ENCODE measurements at places on chromosomes 5 and 9.

- no peak for DNase-seq
Measured at GRCh38 chr9:15513335-15513734, 2.6 kb upstream of the PSIP1 start.

DNA sequence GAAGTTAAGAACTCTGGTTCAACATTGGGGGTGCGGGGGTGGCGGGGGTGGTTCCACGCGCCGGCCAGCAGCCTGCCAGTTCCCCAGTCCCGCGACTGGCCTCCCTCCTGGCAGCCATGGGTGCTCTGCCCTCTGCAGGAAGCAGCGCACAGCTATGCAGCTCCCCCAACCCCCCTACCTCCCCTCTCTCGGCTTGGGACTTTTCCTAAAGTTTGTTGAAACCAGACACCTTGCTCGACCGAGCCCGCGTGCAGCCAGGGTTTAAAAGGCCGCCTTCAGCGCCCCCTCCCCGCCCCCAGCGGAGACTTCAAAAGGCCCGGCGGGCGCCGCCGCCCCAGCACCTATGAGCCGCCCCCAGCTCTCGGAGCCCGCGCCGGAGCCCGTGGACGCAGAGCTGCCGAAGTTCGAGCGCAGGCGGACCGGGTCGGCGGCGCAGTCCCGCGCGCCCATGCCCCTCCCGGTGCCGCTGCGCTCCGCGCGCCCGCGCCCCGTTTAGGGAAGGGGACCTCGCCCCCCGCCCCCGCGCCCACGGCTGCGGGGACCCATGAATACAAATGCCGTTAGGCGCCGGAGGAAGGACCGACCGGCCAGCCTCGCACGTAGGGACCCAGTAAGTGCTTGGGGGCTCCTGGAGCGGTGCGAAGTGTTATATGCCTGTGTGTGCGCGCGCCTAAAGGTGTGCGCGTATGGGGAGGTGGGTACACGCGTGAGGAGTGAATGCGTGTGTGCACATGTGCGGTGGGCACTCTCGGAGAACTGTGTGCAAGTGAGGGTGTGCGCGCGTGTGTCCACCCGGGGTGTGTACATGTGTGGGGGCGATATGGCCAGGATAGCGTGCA, 1.4 kb upstream of the COL27A1 start:
- DNase-seq = no peak

GRCh38 chr5:154850255-154851062, at the start of gene FAXDC2:
TSS of gene FAXDC2 (minus strand) at chr5:154850603. CDS start at chr5:154838178, 12,425 bp downstream.
- no peak for DNase-seq

DNA sequence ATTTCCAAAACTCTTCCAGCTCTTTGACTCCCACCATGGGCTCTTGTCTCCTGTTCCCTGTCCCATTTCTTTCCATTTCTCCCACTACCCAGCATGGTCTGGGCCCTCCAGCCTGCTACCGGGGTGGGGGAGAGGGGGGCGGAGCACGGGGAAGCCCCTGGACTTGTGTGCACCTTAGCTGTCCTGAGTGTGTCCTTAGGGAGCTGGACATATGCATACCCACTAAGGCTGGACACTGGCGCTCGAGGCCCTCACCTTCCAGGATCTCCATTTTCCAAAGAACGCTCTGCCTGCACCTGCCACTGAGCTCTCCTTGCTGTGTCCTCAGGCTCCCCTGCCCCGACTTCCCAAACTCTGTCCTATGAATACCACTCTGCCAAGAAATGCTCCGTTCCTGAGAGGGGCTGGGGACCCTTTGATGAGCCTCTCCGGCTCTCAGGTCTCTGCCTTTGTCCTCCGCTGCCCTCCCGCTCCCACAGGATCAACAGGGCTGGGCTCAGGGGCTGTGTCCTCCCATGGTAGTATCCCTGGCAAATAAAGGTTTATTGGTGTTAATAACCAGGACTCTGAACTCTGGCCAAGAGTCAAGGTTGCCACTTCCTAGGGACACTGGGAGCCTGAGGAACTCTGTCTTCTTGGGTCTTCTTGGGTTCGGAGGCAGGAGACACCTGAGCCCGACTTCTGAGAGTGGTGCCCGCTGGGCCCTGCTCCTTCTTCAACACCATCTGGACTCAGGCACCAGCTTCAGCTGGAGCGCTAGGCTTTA, 831 bp upstream of the SHROOM1 start:
- no peak for DNase-seq

- no peak for DNase-seq
Measured at GRCh38 chr5:36685631-36686288, 79.4 kb downstream of the SLC1A3 start.

- DNase-seq = no peak
Measured at GRCh38 chr5:1118231-1118698, 6.4 kb upstream of the SLC12A7 start.

GRCh38 chr5:93642526-93642925, 59.5 kb downstream of the NR2F1 start:
- DNase-seq = no peak

DNA sequence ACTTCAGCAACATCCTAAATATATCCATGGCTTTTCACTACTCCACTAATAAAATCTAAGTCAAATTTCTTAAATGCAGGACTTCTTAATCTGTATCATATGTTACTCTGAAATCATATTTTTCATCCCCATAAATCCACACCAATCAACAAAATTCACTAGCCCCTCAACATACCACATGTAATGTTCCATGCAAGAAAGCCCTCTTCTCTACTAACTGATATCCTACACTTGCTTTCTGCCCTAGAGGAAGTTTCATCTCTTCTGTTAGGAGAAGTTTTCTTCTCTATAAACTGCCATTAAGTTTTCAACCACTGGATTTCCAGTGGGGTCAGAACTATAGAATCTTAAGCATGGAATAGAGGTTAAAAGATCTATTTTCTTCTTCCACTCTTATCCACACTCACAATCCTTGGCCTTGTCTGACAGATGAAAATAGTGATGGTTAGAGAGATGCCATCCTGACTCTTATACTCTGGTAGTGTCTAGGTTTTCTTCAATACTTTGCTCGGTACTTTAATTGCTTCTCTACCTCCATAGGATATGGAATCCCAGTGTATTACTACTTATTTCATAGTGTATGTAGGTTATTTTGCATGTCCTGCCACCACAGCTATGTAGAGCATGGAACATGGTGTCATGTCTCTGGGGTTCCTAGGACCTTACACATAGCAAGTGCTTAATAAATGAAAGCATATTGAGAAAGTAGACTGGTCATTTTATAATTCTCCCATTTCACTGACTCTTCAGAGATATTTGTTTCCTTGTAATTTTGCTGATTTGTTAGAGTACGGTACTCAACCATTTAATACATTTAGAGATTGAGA, 48.4 kb downstream of the ALDH1A1 start:
- DNase-seq = no peak

DNA sequence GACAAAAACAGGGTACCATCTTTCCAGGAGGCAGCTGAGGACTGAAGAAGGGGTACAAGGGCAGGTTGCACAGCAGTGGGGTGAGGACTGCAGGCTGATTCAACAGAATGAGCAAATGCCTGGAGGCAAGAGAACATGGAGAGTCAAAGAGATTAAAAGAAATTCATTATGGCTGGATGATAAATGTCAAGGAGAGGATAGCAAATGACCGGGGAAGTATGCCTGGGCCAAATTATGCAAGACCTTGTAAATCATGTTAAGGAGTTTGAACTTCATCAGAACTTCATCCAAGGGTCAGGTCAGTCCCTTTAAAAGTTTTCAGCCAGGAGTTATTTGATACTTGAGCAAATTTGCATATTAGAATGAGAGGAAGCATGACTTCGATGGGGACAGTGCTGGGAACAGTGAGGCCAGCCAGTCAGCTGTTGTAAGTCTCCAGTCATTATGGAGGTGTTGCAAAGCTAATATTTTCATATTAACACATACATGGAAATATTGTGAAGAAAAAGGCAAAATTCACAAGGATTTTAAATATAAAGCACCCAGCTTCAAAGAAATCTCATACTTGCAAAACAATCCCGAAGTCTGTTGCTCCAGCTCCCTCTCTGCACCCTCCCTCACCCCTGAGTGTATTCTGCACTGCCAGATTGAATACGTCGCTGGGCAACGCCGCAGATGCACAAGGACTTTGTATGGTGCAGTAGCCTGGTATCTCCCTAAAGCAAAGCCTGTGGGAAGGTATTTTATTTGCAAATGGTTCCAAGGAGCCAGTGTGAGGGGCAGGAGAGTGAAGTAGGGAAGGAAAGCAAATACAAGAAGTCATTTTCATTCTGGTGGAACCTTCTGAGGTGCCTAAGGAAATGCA, 509.8 kb upstream of the TLE4 start:
- DNase-seq = no peak

- no peak for DNase-seq
Measured at GRCh38 chr5:171681677-171682076, 103.9 kb upstream of the SMIM23 start.

- DNase-seq = no peak
Measured at GRCh38 chr9:694403-695154, 146.9 kb upstream of the DMRT1 start.

GRCh38 chr9:92492781-92493401, 10.6 kb upstream of the ASPN start:
- DNase-seq = no peak

GRCh38 chr9:72955126-72955455, 2.2 kb upstream of the ALDH1A1 start:
- no peak for DNase-seq

DNA sequence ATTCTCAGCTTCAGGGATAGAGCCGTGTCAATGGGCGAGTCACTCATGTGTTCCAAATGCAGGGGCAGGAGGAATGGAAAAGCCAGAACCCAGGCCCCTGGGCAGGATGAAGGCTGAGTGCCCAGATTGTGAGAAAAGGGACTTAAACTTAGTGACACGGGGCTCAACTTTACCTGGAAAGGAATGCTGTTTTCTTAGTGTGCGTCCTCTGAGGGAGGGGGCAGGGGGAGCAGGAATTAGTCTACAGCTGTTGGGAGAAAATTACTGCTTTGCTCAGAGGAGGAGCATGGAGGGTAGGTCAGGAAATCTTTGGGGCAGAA, 14.6 kb downstream of the HK3 start:
- no peak for DNase-seq

- no peak for DNase-seq
Measured at GRCh38 chr5:130871346-130872086, 293.5 kb downstream of the HINT1 start.

DNA sequence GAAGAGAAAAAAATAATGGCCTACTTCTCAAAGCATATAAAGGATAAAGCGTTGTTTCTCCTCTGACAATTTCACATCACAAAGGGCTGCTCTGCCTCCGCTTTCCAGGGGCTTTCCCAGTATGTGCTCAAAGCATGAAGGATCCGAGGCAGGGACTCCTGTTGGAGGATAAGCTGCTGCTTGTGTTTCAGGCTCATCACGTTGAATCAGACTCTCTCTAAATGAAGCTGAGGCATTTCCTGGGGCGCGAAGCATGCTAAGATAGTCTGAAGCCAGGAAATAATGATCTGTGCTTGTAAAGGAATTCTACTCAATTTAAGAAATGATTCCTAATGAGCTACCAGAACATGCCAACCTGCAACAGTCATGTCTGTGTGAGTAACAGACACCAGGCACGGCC, 97.5 kb downstream of the MARCHF11 start:
- DNase-seq = no peak

DNA sequence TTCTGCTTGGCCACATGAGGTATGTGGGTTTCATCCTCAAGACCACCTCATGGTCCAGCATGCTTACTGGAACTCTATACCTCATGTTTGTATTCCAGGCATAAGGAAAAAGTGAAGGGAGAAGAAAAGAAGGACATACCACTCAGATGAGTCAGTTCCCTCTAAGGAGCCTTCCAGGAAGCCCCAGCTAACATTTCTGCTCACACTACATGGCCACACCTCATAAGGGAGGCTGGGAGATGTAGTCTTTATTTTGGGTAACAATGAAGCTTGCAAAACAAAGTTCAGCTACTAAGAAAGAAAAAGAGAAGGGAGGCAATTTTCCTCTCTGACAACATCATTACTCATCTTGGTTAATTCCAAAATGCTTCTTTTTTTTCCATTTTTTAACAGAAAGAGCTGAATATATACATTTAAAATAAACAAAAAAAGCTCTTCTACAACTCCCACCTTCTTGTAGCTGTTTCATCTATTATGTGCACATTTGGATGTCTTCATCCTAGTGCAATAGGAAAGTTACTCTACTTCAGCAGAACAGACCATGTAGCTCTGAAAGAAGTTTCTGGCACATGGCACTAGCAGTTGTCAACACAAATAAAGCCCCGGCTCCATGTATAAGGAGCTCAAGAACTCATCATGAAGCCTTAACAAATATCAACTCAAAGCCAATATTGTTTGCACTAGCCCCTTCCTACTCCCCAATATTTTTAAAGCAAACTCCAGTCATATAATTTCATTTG, 123.6 kb upstream of the CCDC112 start:
- DNase-seq = no peak

DNA sequence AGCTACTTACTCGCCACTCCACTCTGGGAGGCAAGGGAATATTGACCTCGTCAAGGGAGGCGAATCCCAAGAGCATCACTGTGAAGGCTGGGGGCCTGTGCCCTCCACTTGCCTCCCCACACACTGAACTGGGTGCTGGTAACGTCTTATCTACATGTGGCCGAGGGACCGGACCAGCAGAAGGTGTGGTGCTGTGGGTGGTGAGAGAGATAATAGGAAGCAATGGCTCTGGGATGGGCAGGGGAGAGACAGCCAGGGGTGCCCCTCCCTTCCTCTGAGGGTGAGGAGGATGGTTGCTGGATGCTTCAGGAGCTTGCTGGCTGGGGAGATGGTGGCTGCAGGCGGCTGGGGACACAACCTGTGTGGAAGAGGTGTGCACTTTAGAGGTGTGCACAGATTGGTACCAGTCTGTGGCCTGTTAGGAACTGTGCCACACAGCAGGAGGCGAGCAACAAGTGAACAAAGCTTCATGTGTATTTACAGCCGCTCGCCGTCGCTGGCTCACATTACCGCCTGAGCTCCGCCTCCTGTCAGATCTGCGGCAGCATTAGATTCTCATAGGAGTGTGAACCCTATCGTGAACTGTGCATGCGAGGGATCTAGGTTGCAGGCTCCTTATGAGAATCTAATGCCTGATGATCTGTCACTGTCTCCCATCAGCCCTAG, 100.3 kb downstream of the ENTREP1 start:
- no peak for DNase-seq

GRCh38 chr9:89615661-89616060, 10.8 kb downstream of the GADD45G start:
- DNase-seq = no peak

GRCh38 chr9:27483576-27483975, 40.5 kb upstream of the IFNK start:
- DNase-seq = no peak

GRCh38 chr5:73441378-73441777, 7.2 kb downstream of the FOXD1 start:
- no peak for DNase-seq

GRCh38 chr5:177371120-177372033, 12.9 kb upstream of the SLC34A1 start:
- no peak for DNase-seq

- DNase-seq = no peak
Measured at GRCh38 chr5:102811972-102812371, 56.9 kb downstream of the PAM start.

- no peak for DNase-seq
Measured at GRCh38 chr5:145467446-145467845, 367.7 kb downstream of the PRELID2 start.

Measured in effector memory CD4-positive, alpha-beta T cell (primary cell).